Karpas-422 (cell line): ENCODE measurements at places on chromosomes 4 and X. TPM values are rescaled to one million over a fixed set of nuclear protein-coding genes. Genes with fewer than 3 reads are reported as not detected.

- no peak overlapping the region for H3K27ac ChIP-seq
- no peaks in the 10 kb centered on the region for H3K4me1 ChIP-seq
- no peak for DNase-seq
- no peaks in the 10 kb centered on the region for H3K36me3 ChIP-seq
- H3K27me3 ChIP-seq: no peaks in the 10 kb centered on the region
Observed at GRCh38 chr4:90842960-90843359, 715.8 kb downstream of the CCSER1 start.

DNA sequence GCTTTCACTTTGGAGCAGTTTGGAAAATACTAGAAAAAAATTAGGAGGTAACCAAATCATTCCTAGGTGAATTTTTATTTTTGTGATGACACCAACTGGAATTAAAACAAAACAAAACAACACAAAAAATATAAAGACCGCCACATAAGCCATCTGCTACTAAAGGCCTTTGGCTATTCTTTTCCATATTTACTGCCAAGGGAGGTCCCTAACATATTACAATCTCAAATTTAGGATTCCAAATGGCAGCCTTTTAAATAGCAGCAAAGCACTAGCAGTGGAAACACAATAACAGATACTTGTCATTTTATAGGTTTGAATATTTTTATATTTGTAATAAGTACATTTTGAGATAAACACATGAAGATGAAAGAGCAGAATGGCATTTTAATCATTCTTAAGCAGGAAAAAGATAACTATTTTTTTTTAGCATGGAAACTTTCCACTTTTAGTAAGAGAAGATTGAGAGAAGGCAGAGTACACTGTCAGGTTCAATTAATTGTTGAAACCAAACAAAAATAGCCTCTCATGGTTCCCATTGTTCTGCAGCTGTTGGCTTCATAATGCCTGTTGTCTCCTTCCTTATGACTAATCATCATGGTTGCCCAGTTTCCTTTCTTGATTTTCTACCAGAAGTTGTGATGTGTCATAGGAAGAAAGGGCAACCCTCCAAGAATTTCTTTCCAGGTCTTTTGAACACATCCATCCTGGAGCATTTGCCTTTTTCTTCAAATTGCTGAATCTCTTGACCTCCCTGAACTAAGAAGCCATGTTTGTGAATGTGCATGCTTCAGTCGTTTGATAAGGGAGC is 219.0 kb upstream of the EMCN start:
- no peaks in the 10 kb centered on the region for H3K4me1 ChIP-seq
- no peaks in the 10 kb centered on the region for H3K27me3 ChIP-seq
- no peak for DNase-seq
- H3K27ac ChIP-seq: no peak overlapping the region
- no peak overlapping the region for H3K4me3 ChIP-seq

DNA sequence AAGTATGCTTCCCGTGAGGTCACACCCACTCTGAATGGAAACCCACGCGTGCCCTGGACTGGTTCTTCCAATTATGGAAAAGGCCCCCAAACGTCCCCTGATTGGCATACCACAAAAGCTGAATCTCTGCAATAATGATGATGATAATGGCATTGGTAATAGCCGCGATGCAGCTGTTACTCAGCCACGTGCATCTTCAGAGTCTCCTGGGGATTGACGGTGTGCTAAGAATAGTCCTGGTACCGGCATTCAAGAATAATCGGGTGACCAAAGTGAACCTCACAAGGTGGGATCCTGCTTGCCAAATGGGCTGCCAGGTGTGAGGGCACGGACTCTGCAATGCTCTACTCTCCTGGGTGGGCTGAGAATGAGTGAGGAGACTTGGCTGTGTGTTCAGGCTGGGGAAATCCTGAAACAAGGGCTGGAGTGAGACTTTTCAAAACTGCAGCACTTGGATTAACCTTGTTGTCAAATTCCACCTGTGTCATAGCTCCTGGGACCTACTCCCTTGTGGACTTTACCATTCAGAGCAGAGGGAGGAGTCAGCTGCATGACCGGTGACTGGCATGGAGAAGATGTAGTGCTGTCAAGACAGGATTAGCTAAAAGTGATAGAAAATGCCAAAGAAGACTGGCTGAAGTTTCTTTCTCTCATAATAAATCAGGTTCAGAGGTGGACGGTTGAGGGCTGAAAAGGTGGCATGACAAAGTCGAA is 615.4 kb downstream of the MID1IP1 start:
- no peak overlapping the region for H3K4me3 ChIP-seq
- no peaks in the 10 kb centered on the region for H3K27me3 ChIP-seq
- no peak overlapping the region for H3K27ac ChIP-seq
- no peaks in the 10 kb centered on the region for H3K36me3 ChIP-seq

GRCh38 chrX:53279296-53280237 is 1.8 kb downstream of the IQSEC2 start:
- no peak for DNase-seq
- no peaks in the 10 kb centered on the region for H3K36me3 ChIP-seq
- no peak overlapping the region for H3K27ac ChIP-seq
- H3K4me3 ChIP-seq: no peak overlapping the region
- no peaks in the 10 kb centered on the region for H3K4me1 ChIP-seq

- no peak for DNase-seq
- H3K27me3 ChIP-seq: no peaks in the 10 kb centered on the region
- H3K36me3 ChIP-seq: no peaks in the 10 kb centered on the region
- H3K4me1 ChIP-seq: no peaks in the 10 kb centered on the region
Observed at GRCh38 chr4:182736207-182736606, 181.0 kb downstream of the DCTD start.

GRCh38 chr4:92477298-92477697 is 173.5 kb downstream of the GRID2 start:
- H3K27ac ChIP-seq: no peak overlapping the region
- no peaks in the 10 kb centered on the region for H3K4me1 ChIP-seq
- no peaks in the 10 kb centered on the region for H3K27me3 ChIP-seq
- DNase-seq: no peak

DNA sequence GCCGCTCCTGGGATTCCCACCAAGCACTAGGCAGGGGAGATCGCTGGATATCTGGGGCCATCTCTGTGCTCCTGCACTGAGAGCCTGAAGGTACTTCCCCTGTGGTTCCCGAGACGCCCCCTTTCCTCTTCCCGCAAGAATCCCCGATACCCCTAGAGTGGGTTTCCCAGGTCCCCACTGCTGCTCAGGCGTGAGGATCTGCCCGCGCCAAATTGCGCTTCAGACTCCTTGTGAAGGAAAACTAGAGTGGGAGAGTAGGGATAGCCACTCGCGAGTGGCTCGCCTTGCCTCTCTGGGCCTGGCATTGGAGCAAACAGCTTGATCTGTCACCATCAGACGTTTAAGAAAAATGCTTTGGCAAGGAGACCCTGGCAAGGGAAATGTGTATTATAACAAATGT is 1.5 kb downstream of the IL1RAPL2 start:
- no peak overlapping the region for H3K4me3 ChIP-seq
- H3K27me3 ChIP-seq: no peaks in the 10 kb centered on the region
- H3K4me1 ChIP-seq: no peaks in the 10 kb centered on the region
- H3K27ac ChIP-seq: no peak overlapping the region
- H3K36me3 ChIP-seq: no peaks in the 10 kb centered on the region

DNA sequence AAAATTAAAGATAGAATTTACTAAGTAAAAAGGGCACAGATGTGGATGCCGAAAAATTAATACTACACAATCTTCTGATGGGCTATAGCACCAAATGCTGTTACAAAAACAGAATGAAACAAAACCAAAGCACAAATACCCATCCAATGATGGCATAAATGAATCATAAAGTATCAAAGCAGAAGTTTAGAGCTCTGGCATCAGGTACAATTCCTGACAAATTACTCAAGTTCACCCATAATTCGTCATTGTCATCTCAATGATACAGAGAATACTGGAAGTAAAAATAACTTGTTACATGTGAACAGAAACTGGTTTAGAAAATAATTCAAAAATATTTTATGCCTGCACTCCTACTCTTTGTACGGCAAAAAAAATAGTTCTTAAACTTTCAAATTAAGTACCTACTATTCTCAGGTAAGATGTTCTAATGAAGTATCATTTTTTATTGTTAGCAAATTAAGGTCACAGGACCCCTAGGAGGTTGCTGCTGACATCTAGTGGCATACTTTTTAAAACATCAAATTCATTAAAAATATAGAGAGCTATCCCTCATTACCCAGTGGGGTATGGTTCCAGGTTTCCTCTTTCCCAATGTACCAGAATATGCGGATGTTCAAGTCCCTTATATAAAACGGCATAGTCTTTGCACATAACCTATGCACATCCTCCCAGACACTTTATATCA is 126.1 kb downstream of the INPP4B start:
- no peaks in the 10 kb centered on the region for H3K4me1 ChIP-seq
- no peaks in the 10 kb centered on the region for H3K27me3 ChIP-seq
- H3K36me3 ChIP-seq: no peaks in the 10 kb centered on the region

DNA sequence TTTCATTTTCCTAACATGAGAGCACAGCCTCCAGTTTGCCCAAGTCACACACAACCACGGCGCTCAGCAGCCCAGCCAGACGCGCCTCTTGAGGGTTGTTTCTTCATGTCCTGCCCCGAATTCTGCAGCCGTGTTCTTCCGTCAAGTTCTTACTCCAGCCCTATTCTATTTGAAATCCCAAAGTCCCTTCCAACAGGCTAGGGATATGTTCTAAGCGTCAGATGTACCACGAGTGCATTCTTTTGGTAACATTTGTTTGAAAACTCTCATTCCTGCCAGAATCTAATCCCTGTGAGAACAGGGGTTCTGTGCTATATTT is 23.1 kb downstream of the ACSL1 start:
- H3K36me3 ChIP-seq: no peaks in the 10 kb centered on the region
- peaks cover 2% of the 10 kb centered on the region; the same call in 1 of the 2 replicates for H3K4me1 ChIP-seq
- no peaks in the 10 kb centered on the region for H3K27me3 ChIP-seq
- H3K27ac ChIP-seq: no peak overlapping the region
- DNase-seq: no peak
- H3K4me3 ChIP-seq: no peak overlapping the region

- DNase-seq: no peak
- H3K36me3 ChIP-seq: no peaks in the 10 kb centered on the region
- no peak overlapping the region for H3K27ac ChIP-seq
- no peaks in the 10 kb centered on the region for H3K4me1 ChIP-seq
- H3K27me3 ChIP-seq: no peaks in the 10 kb centered on the region
Observed at GRCh38 chrX:2761246-2761645, 9.4 kb downstream of the XG start.

DNA sequence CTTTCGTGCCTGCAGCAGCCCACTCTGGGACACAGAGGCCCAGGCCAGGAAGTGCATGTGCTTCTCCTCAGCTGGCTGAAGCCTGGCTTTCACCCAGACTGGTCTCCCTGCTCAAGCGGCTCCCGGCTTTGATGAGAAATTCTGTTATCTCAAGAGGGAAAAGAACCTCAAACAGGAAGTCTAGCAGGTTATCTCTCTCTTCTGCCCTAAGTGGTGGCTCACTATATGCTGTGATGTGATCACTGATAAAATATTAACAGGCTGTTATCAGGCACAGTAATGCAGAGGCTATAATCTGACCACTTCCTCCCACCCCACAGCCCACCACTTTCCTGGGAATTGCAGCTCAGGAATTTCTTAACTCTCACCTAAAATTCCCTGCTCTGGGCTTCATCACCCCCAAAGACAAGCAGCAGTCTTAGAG is 13.3 kb downstream of the CLDN2 start:
- no peak overlapping the region for H3K27ac ChIP-seq
- H3K4me3 ChIP-seq: no peak overlapping the region
- no peaks in the 10 kb centered on the region for H3K36me3 ChIP-seq
- no peaks in the 10 kb centered on the region for H3K27me3 ChIP-seq

DNA sequence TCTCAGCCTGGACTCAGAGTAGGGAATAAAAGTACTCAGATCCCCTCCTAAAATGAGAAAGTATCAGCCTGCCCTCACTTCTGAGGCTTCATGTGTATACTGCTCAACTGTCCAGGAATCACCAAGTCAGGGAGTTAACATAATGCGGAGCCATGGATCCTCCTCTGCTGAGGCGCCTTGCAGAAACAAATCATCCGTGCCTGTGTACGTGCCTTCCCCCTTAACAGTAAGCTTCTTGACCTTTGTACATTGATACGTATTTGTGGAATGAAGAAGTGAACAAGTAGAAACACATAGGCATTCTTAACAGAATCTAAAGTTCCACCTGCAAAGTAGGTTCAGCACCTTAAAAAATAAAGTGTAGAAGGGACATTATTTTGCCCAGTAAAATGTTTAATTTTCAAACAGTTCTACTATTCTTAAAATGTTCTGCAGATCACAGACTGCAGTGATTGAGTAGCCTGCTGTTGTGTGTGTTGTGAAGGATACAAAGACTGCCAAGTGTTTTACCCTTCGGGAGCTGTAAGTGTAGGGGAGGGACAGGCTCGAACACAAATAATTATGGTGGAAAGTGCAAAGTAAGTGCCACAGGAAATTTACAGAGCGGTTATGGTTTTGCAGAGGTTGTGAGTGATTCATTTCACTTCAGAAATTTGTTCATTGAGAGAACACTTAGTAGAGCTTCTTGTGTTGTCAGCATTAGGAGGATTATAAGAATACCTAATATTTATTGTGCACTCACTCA is 61.9 kb downstream of the ARHGAP10 start:
- H3K36me3 ChIP-seq: no peaks in the 10 kb centered on the region
- H3K27ac ChIP-seq: no peak overlapping the region
- H3K4me1 ChIP-seq: no peaks in the 10 kb centered on the region
- no peaks in the 10 kb centered on the region for H3K27me3 ChIP-seq
- no peak overlapping the region for H3K4me3 ChIP-seq

DNA sequence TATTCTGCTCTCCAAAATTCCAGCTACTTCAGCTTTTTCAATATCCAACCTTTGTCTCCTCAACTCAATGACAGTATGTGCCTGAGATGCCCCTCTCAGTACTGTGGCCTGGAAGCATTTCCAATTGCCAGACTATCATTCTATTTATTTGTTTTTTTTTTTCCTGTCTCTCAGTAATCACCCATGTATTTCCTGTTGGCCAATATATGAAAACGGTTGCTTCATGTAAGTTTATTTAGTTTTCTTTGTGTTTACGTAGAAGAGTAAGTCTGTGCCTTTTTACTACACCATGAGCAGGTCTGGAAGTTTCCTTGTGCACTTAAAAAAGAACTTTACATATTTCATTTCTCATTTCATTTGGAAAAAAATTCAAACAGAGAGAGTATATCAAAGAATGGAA is 537.5 kb upstream of the SPANXN1 start:
- H3K4me3 ChIP-seq: no peak overlapping the region
- DNase-seq: no peak
- H3K4me1 ChIP-seq: no peaks in the 10 kb centered on the region
- no peaks in the 10 kb centered on the region for H3K27me3 ChIP-seq
- H3K36me3 ChIP-seq: no peaks in the 10 kb centered on the region
- H3K27ac ChIP-seq: no peak overlapping the region

- H3K4me3 ChIP-seq: no peak overlapping the region
- H3K4me1 ChIP-seq: no peaks in the 10 kb centered on the region
- no peaks in the 10 kb centered on the region for H3K27me3 ChIP-seq
Observed at GRCh38 chrX:24513416-24513815, 48.3 kb downstream of the PDK3 start.

GRCh38 chr4:123558865-123559264 is 162.3 kb downstream of the SPRY1 start:
- H3K4me1 ChIP-seq: no peaks in the 10 kb centered on the region
- no peak overlapping the region for H3K4me3 ChIP-seq
- no peaks in the 10 kb centered on the region for H3K27me3 ChIP-seq
- no peak for DNase-seq

GRCh38 chr4:152072906-152073305 is 312.1 kb upstream of the GATB start:
- H3K27me3 ChIP-seq: no peaks in the 10 kb centered on the region
- H3K4me1 ChIP-seq: peaks cover 5% of the 10 kb centered on the region; the same call in 1 of the 2 replicates
- H3K36me3 ChIP-seq: no peaks in the 10 kb centered on the region
- no peak overlapping the region for H3K27ac ChIP-seq

Gene NHS
- 0.15 TPM in 1 of 2 replicates, not detected in the other for total RNA-seq

Gene PHOX2B
- not detected in 2 replicates for total RNA-seq

Gene KLHL15
- total RNA-seq: 12.7 and 23.7 TPM in 2 replicates

Gene C4orf54
- total RNA-seq: 3.4 and 4.7 TPM in 2 replicates

Gene PSAPL1
- total RNA-seq: not detected in 2 replicates

Gene TLR2
- not detected in 2 replicates for total RNA-seq

Gene DDX3X
- 198 and 210 TPM in 2 replicates for total RNA-seq
